ENCODE measurements at places on chromosomes 4 and X. TPM values are rescaled to one million over a fixed set of nuclear protein-coding genes. Genes with fewer than 3 reads are reported as not detected.

DNA sequence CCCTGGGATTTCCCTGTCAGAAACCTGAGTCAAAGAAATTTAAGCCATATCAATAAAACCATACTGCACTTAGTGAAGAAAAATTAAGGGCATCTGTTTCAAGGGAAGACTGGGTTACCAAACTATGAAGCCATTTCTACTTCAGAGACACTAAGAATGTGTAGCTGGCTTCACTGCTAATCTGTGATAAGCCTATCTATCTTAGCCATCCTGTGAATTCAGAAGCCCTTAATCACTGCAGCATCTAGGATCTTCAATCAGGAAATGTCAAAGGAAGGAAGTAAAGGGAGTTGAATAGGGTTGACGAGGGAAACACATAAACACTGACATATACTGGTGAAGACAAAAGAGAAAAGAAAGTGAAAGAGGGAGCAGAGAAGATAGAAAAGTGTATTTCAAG is 777.6 kb upstream of the DIAPH2 start:
- no peak for DNase-seq

GRCh38 chr4:159368320-159368719 is 265.4 kb downstream of the RAPGEF2 start:
- no peak for DNase-seq

- no peak for DNase-seq
Observed at GRCh38 chr4:14926368-14926767, 75.9 kb upstream of the CPEB2 start.

Gene OTC
- 3.2 TPM for total RNA-seq

DNA sequence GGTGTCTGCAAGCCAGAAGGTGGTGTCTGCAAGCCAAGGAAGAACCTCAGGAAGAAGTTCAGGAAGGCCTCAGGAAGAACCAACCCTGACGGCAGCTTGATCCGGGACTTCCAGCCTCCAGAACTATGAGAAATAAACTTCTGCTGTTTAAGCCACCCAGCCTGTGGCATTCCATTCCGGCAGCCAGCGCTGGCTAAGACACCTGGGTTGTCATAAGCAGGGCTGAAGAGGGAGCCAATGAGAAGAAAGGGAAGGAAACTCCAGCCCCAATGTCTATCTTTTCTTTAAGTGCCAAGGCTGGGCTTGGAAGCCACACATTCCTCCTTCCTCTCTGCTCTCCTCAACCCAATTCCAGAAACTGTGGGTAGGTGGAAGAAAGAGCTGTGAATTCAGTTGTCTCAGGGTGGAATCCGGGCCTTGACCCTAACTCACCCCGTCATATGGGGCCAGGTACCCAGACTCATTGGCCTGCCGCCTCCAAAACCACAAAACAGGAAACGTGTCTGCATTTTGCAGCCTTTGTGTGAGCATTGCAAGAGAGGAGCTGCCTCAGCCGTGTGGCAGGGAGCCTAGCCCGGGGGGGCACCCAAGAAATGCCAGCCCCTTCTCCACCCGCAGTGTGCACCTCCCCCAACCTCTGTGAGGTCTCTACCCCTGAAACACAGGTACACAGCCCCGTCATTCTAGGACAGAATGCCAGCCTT is 26.8 kb downstream of the CRMP1 start:
- DNase-seq = no peak

All from posterior vena cava (tissue), 2 donors.